CD4-positive, alpha-beta T cell treated with Interferon alpha-2 for 1 hour (primary cell): ENCODE measurements at places on chromosomes 1 and 21.
A peak's percentile ranks its signal among the peaks of the same experiment; 100 is the strongest.

- DNase-seq = no peak
Measured at GRCh38 chr1:229993894-229994293, 73.1 kb upstream of the GALNT2 start.

DNA sequence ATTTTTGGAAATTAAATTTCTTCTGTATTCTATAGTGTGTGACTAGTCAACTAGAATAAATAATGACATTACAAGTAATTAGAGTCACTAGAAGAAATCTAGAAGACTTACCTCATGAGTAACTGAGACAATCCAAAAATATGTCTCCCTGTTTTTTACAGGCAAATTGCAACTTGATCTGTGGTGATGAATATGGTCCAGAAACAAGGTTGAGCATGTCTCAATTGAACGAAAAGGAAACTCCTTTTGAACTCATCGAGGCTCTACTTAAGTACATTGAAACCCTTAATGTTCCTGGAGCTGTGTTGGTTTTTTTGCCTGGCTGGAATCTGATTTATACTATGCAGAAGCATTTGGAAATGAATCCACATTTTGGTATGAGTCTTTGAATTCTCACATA is 36.7 kb downstream of the DHX9 start:
- no peak for DNase-seq

GRCh38 chr1:165327538-165327937 is 29.0 kb downstream of the LMX1A start:
- DNase-seq = no peak

DNA sequence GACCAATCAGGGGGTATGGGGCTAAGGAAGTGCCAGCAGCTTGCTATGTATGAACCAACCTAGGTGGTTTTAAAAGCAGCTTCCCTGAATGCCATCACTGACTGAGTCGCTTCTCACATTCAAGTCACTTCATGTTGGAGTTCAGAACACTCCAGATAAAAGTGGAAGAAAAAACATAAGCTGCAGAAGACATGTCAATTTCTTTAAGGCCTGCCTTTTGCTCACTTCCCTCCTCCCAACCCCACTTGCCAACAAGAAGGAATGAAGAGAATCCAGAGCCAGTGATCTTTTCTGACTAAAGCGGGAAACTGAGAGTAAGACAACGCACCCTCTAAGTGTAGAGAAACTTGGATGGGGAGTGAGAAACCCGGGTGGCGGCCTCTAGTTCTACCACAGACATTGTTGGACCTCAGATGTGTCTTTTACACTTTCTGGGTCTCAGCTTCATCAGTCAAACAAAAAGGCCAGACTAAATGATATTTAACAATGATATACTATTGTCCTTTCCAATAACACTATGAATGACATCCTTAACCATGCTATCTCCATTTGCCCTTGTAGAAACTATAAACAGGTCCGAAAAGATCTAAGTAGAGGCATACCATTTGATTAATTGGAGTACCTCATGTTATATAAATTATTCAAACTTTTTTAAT is 54.1 kb downstream of the LUZP1 start:
- peak; percentile 20 for DNase-seq

- peak; percentile 45 for DNase-seq
Measured at GRCh38 chr1:20640183-20640597, 6.9 kb downstream of the PINK1 start.

DNA sequence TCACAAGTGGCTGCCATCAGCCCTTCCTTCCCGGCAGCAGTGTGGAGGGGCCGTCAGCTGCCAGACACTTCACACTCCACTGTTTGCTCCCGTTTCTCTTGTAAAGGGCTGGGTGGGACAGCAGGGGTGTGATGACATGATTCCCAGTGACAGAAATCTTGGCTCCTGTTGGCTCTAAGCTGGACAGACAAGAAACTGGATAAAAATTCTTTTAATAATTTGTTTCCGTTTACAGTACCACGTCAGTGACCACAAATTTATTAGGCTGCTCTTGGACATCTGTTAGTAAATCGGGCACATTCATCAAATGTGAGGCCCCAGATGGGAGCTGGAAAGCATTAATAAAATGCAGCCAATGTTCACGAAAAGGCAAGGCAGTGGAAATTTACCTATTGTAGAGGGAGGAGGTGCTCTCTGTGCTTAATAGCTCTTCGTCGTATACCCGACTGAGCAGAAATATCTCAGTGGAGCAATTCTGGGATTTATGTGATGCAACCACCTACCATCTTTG is 353.7 kb upstream of the GREM2 start:
- no peak for DNase-seq

DNA sequence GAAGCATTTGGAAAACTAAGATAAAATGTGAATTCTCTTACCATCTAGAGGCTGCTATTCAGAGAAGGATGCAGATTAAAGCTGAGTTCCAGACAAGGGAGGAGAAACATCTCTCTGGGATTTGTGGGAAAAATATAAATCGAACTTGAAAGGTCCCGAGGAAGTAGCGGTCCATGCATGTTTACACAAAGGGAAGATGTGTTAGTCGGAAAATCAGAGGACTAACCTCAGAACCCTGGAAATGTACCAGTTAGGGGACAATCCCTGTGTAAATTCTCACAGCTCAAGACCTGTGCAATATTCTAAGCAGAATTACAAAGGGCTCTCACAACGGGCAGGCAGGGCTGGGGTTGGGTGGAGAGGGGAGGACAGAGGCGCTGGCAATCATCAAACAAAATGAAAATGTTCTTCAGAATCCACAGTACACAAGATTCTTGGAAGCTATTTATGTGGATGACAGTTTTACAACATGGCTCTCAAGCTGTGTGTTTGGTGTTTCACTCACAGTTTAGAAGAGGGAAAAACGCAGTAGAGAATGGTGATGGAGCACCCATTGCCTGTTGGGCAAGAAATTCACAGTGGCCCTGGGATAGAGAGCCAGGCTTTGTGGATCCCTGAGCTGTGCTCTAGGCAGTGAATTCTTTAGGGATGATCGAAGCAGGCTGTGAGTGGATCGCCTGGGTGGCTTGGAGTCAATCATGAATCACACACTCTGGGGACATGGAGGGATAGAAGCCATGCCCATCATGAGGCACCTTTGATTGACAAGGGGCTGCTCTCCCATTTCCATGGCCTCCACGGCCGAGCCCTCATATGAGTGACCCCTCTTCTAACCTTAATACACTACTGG is 47.6 kb downstream of the KCNJ6 start:
- no peak for DNase-seq

- no peak for DNase-seq
Measured at GRCh38 chr1:60848583-60849188, 233.7 kb upstream of the NFIA start.

GRCh38 chr1:52706941-52707926 is 9.1 kb upstream of the COA7 start:
- DNase-seq = no peak

DNA sequence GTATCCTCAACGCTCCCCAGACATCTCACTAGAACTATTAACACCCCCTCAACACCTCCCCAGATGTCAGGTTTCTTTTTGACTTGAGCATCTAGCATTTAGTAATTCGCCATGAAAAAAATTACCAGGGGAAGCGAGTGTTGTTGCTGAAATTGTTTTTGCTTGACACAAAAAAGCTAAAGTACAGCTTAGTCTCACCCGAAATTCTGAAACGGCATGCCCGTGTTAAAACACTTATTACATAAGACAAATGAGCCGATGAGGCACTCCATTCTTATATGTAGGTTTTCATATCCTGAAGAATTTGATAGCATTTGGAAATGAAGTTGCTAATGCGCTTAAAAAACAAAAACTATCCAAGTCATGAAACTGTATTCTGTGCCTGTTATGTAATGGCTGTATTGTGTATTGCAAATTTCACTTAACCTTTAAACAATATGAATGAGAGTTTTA is 1.3 kb upstream of the NRIP1 start:
- DNase-seq = no peak

DNA sequence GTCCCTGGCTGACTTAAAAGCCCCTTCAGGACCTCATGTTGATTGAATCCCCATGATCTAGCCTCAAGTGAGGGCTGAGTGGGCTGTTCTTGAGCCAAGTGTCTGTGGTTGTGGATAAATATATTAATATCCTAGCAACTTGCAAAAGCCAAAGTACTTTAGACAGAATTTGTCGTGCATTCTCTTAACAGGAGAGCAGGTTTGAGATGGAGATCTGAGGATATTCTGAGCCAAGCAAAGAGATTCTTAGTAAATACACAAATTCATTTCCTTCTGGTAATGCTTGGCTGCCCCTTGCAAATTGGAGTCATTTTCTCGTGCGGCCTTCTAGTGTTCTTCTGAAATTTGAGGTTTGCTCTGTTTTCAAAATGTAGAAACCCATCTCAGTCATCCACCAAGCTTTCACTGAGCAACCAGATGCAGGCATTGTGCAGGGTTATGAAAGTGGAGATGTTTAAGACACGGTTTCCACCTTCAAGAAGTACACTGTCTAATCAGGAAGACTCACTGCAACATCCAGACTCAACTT is 242.1 kb upstream of the JUN start:
- DNase-seq = no peak

- no peak for DNase-seq
Measured at GRCh38 chr1:61869691-61870109, 127.4 kb downstream of the PATJ start.

DNA sequence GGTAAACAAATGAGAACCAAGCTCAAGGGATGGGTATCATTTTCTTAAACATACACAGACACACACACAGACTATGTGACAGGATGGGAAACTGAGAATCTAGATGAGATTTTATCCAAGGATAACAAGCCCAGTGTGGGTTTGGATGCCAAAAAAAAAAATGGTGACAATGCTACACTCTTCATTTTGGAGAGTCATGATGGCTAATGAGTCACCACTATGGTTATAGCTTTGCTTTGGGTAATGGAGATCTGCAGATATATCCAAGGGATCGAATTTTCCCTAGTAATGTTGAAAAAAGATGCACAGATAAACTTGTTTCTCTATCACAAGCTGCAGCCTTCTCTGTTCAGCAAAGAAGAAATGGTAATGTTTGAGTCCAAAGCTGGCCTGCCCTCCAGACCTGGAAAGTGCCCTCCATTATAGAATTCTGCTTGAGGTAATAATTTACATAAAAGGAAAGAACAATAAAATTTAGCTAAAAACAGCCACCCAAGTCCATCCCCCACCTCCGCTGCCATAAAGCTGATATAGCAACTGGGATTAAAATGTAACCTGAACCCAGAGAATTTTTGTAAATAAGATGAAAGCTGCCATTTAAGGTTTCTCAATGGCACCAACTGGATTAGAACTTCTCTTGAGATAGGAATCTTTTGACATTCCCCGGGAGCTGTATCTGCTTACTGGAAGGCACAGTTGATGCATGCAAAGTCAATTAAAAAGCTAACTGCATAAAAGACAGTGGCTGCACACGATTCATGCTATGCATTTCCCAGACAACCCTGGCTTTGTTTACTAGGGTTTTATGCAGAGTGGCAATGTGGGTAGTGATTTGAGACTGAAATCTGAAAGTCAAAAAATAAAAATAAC is 395.2 kb upstream of the LYPLAL1 start:
- DNase-seq = no peak

- DNase-seq = peak; percentile 63
Measured at GRCh38 chr1:6359216-6360116, 34.1 kb downstream of the ACOT7 start.

GRCh38 chr1:27879374-27880082 is 7.2 kb downstream of the THEMIS2 start:
- no peak for DNase-seq

- no peak for DNase-seq
Measured at GRCh38 chr1:58035523-58035922, 511.0 kb downstream of the OMA1 start.

DNA sequence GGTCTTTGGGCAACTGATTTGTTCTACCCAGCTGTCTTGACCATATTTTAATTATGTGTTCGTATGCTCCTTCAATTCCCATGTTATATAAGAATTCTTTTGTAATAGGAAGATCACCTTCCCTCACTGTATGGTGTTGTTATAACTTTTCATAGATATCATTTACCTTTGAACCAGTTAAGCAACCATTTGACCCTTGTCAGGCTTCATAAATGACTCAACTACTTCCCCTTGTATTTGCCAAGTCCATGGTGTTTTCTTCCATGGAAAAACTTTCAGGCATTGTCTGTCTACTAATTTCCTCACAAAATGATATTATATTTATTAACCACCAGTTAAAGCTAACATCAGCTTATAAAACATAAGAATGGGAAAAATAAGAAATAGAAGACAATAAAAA is 5.1 kb downstream of the BPNT1 start:
- DNase-seq = no peak

DNA sequence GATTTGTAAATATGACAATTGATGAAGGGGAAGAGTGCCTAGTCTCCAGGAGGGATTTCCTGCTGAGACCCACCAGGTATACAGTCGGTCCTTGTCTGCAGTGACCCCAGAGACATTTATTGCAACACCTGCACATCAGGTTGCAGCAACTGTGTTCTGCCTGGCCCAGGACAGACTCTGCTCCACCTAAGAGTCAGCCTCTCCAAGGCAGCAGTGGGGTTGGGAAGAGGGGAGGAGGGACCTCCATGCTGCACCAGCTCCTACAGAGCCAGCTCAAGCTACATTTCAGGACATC is 120.4 kb upstream of the IRF2BP2 start:
- DNase-seq = no peak

DNA sequence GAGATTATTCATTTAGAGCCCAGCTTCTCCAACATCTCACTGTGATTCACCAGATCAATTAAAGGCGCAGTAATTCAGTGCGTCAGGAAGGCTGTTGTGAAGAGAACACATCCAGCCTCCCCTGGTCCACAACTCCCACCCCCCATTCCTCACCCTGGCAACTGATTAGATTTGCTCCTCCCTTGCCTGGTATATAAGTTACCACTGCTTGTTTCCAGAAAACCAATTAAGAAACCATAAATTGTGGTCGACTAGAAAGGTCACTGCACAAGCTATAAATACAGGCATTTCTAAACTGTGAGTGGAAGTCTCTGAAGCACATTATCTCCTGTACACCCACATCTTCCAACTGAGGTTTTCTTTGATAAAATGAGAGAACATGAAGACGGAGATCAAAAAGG is 41.9 kb downstream of the FAM163A start:
- DNase-seq = no peak

DNA sequence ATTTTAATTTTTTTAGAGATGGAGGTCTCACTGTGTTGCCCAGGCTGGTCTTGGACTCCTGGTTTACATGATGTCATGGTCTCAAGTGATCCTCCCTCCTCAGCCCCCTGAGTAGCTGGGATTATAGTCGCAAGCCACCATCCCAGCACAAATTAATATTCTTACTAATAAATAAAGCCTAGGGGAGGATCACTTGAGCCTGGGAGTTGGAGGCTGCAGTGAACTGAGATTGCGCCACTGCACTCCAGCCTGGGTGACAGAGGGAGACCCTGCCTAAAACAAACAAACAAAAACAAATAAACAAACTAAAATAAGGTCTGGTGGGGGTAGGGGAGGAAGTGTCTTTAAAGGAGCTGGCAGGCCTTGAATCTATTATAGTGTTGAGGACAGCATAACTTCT is 8.7 kb upstream of the GADD45A start:
- no peak for DNase-seq
